ENCODE measurements at places on chromosomes 5 and 9.

GRCh38 chr5:38905516-38905915 lies 59.7 kb downstream of the OSMR start:
- H3K4me1 ChIP-seq = no peaks in the 10 kb centered on the region
- DNase-seq = no peak
- H3K27ac ChIP-seq = no peak overlapping the region
- no peaks in the 10 kb centered on the region for H3K27me3 ChIP-seq
- H3K36me3 ChIP-seq = no peaks in the 10 kb centered on the region
- H3K4me3 ChIP-seq = no peak overlapping the region

DNA sequence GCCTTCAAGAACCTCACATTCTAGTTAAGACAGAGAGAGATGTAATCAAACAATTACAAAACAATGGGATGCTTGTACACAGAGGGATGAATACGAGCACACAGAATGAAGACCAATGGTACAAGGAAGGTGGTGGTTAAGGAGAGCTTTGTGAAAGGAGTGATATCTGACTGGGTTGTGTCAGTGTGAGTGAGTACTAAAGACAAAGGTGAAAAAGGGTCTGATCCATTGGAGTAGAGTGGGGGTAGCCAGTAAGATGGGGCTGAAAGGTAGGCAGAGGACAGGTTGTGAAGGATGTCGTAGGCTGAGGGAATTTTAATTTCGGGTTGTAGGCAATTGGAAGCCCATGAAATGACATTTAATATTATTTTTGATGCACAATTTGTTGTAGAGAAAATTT lies 9.9 kb downstream of the RBM18 start:
- H3K36me3 ChIP-seq = peaks cover 36% of the 10 kb centered on the region
- no peaks in the 10 kb centered on the region for H3K27me3 ChIP-seq

- no peak overlapping the region for H3K4me3 ChIP-seq
- H3K36me3 ChIP-seq = no peaks in the 10 kb centered on the region
- no peaks in the 10 kb centered on the region for H3K27me3 ChIP-seq
- no peak overlapping the region for H3K27ac ChIP-seq
- no peak for DNase-seq
These were observed 159.4 kb downstream of the KDM4C start for GRCh38 chr9:6917162-6917561.

GRCh38 chr5:78025540-78025939 lies 249.4 kb upstream of the TBCA start:
- no peaks in the 10 kb centered on the region for H3K4me1 ChIP-seq
- H3K4me3 ChIP-seq = no peak overlapping the region
- H3K27ac ChIP-seq = no peak overlapping the region
- DNase-seq = no peak

DNA sequence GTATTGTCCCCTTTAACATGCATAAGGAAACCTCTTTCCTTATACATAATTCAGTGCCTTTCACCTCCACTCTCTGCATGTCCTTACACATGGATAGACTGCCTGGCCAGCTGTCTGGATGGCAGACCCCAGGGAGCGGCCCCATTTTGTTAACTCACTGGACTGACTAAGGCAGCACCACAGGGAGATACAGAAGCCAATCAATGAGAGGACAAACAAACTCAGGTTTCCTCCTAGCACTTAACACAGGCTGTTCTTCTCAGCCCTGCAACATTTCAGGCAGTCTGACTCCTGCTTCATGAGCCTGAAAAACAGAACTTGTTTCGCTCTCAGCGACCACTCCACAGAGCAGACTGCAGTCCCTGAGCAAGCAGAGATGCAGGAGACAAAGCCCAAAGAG lies 135.4 kb upstream of the RASEF start:
- no peaks in the 10 kb centered on the region for H3K4me1 ChIP-seq
- no peaks in the 10 kb centered on the region for H3K27me3 ChIP-seq
- no peaks in the 10 kb centered on the region for H3K36me3 ChIP-seq
- no peak overlapping the region for H3K4me3 ChIP-seq
- H3K27ac ChIP-seq = no peak overlapping the region
- no peak for DNase-seq

- H3K27ac ChIP-seq = no peak overlapping the region
- H3K36me3 ChIP-seq = no peaks in the 10 kb centered on the region
- no peaks in the 10 kb centered on the region for H3K27me3 ChIP-seq
- no peak for DNase-seq
- H3K4me3 ChIP-seq = no peak overlapping the region
These were observed 172.8 kb downstream of the NR3C1 start for GRCh38 chr5:143230676-143230996.
